ENCODE measurements at places on chromosomes 16 and 17.
A peak's percentile ranks its signal among the peaks of the same experiment; 100 is the strongest.

DNA sequence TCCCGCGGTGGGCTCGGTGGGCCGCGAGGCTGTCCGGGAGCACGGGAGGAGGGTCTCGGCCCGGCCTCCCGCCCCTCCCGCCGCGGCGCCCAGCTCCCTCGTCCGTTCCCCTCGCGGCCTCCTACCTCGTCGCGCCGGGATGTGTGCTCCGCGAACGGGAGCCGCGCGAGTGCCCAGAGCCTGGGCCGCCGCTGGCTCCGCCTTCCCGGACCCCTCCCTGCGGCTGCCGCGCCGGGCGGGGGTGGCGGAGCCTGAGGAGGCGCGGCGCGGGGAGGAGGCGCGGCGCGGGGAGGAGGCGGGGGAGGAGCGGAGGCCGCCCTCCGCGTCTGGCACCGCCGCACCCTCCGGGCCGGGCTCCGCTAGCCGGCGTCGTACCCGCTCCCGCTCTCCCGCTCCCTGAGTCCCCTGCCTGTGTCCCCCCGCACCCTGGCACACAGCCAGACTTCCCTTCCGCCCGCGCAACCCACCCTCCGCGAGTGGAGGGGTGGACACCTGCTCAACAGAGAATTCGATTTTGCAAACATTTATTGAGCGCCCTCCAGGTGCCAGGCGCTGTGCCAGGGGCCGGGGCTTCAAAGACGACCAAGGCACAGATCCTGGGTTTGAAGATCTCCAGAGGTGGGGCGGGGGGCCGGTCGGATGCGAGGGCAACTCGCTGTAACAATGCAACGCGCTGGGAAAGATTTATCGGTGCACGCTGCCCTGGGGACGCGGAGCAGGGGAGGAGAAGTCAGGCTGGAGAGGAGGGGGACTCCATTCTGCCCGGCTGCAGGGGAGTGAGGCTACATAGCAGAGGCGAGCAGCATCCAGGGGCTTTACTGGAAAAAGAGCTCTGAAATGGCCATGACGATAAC, at the start of gene MPP3:
TSS of gene MPP3 (minus strand) at position 171 of the 854 bp plus-strand sequence. CDS start 1,240 bp downstream, outside the sequence.
- peak; percentile 64 for DNase-seq

DNA sequence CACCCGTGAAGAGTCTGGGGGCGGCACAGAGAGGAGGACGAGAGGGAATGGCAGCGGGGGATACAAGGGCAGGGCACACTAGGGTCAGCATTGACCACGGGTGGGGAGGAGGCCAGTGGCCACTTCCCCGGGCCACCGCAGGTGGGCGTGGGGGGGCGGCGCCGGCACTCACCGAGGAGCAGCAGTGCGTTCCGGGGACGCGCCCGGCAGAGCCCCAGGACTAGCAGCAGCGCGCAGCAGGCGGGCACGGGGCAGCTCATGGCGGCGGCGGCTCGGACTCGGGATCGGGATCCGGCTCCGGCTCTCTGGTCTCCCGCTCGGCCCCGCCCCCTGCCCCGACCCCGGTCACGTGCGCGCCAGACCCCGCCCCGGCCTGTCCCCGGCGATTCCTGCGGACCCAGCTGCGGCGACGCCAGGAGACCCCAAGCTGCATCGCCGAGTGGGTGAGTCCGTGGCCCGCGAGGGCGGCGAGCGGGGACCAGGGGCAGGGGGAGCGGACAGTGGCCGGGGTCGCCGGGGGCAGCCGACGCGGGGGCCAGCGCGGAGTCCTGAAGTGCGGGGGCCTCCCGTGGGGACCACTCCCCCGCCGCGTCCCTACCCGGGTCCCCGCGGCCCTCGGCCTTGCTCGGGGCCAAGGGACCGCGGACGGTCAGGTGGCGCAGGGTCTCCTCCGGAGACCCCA, at the start of the genes SGSH and SLC26A11:
TSS of gene SGSH (minus strand) at position 280 of the 682 bp plus-strand sequence. CDS start at position 260, 20 bp downstream.
TSS of gene SLC26A11 (plus strand) at position 374 of the 682 bp plus-strand sequence. CDS start 1,134 bp downstream, outside the sequence.
- DNase-seq = peak; percentile 88

GRCh38 chr16:31253642-31254045, 6.1 kb upstream of the ITGAM start:
- no peak for DNase-seq

- DNase-seq = no peak
Measured at GRCh38 chr17:17180741-17181525, 25.2 kb downstream of the PLD6 start.

DNA sequence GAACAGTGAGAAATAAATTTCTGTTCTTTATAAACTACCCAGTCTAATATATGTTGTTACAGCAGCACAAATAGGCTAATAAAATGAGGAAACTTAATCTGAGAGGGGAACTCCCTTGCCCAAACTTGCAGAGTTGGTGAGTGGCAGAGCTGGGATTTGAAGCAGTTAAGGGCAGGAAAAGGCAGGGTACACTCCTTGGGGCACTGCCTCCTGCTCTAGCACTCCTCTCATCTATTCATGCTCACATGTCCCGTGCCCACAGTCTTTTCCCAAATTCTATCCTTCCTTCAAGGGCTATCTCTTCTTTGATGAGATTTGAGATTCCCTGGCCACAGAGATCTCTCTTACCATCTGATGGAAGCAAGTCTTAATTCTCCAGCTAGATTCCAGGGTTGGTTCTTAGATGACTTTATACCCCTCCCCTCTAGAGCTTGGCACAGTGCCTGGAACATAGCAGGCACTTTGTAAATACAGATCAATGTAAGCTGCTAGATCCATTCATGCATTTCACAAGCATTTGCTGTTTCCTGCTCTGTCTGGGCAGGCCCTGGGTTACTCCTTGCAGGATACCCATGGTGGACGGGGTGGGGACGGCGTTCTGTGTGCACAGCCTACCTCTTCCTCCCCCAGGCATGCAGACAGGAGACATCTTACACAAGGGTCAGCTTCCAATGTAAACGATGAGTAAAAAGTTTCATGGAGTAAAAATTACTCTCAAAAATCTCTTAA, 39.2 kb upstream of the ABCC12 start:
- DNase-seq = no peak

DNA sequence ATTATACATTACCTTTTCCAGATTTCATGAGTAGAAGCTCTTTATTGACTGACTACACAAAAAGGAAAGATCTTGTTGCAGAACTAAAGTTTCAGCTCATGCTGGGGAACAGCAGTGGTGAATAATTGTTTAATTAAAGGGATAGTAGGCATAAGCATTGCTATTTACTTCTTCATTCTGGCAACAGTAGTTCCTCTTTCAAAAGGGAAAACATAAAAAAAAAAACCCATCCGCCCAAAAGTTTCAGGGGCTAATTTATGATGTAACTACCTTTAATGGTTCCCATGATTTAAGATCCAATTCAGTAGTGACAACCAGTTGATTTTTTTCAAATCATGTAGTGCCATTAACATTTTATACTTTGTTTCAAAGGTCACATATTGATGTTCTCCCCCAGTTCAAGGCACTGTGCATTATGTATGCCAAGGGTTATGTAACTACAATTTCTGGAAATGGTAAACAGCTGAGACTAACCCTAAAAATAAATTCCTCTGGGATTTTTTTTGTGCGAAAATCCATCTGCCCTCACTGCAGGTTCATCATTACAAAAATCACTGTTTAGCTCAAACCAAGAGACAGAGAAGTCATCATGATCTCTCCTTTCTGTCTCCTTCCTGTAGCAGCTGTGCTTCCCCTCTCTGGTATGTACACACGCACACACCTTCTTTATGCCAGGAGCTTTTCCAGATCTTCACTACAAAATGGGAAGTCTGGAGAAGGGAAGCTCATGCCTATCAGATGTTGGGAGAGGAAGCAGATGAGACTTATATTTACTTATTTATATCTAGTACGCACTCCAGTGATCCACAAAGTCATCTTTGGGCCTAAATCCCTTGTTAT, 2.2 kb upstream of the PHLPP2 start:
- DNase-seq = no peak

DNA sequence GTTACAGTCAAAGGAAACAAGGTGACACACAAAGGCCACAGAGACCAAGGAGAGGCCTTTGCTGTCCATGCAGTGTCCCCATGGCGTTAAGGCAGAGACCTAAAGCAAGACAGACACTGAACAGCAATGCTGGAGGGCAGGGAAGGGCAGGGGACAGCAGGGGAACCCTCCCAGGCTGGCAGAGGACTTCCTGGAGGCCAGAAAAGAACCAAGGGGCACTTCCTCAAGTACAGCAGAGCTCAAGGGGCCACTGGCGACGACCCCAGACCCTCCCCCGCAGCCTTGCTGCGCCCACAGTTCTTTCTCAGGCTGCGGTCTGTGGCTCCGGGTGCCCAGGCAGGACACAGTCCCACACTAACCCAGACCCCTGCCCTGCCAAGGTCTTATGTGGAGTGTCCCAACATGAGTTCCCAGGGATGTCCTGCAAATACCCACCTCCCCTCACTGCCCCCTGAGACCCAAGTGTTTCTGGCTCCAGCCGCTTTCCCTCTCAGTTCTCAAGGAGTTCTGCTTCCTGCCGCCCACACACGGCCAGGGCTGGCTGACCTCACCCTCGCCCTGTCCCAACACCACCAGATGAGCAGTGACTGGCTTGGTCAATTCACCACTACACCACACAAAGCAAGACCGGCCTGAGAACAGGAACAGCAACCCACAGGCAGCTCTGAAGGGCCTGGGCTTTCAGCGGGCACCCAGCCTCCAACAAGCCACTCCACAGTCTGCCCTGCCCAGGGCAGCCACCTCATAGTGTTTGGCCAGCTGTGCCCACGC, 4.2 kb downstream of the CLCN7 start:
- DNase-seq = no peak

DNA sequence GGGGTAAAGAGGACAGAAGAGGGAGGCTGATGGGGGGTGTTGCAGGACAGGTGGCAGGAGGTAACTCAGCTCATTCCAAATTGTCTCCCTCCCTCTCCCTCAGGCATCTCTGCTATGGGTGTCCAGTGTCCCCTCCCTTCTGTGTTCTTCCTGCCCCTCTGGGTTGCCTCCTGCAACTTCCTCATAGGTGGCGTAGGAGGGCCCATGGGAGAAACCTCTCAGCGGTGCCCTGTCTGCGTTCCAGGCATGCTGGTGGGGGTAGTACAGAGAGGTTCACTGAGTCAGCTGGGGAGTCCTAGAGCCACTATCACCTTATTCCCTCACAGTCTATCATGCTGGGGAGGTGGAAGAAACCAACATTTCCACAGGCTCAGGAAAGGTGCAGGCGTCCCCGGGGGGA, 14.7 kb upstream of the ODF4 start:
- no peak for DNase-seq

DNA sequence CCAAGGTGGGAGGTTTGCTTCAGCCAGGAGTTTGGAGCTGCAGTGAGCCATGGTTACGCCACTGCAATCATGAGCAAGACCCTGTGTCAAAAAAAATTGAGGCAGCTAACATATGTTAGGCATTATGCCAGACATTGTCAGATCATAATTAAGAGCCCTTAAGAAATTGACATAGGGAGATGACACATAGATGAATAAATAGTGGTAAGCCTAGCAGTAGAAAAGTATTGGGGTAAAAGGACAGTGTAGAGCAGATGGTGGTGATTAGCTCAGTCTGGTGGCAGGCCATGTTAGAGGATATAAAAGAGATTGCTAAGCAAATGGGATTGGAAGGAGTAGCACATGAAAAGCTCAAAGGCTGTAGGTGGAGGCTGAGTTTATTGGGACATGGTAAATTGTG, 22.6 kb downstream of the SRCAP start:
- DNase-seq = no peak

- no peak for DNase-seq
Measured at GRCh38 chr17:75751676-75752404, 13.2 kb downstream of the GALK1 start.

GRCh38 chr17:36827081-36827480, 110.2 kb upstream of the LHX1 start:
- no peak for DNase-seq

- peak; percentile 21 for DNase-seq
Measured at GRCh38 chr17:83203073-83203471, 123.7 kb downstream of the METRNL start.

- DNase-seq = no peak
Measured at GRCh38 chr16:58442547-58442946, 50.3 kb downstream of the GINS3 start.

DNA sequence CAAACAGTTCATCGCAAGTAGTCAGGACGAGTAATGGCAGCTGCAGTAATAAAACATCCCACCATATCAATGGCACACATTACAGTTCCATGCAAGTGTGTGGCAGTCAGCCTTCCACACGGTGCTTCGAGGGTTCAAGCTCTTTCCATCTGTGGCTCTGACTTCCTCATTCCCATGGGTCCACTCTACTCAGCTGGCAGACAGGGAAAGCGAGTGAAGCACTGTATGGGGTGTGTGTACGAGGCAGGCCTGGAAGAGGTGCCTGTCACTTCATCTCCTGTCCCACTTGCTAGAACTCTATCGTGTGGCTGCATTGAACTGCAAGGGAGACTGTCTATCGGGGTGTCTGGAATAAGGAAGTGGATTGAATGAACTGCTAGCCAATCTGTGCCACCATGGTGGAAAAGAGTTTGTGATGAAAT, 160.6 kb downstream of the CPPED1 start:
- DNase-seq = no peak

DNA sequence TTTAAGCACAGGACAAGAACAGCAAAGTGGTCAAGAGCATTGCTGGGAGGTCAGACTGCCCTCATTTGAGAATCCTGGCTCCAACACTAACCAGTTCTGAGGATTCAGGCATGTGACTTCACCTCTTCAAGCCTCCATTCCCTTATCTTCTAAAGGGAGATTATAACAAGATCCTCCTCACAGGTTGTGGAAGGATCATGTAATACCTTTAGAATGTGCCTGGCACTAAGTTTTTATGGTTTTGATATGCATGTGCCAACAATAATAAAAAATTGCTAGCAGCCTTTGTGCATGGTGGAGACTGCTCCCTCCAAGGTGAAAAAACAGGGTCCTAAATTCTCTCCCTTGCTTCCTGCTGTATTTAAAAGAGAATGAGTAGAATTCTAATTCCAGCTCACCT, 36.0 kb upstream of the ADAMTS18 start:
- DNase-seq = no peak

DNA sequence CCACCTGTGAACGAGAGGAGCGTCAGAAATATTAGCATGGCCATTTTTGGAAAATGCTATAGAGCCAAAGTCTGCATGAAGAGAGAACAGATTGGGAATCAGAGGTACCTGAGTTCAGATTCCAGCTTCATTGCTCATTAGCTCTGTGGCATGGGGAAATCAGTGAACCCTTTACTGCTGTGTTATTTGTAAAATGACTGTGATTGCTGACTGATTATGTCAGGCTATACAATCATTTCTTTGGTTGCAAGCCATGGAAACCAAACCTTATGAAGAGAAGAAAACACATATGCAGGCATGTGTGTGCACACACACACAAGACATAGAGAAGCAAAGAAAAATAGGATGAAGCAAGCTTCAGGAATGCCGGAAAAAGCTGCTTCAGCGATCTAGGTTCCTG, 101.4 kb upstream of the HSBP1 start:
- no peak for DNase-seq

GRCh38 chr16:83118365-83118764, 491.6 kb downstream of the CDH13 start:
- DNase-seq = no peak
